Jurkat, Clone E6-1 (cell line): ENCODE measurements at places on chromosomes 6 and 20.

GRCh38 chr20:59438201-59438600, 137.8 kb downstream of the EDN3 start:
- DNase-seq, result no peak

DNA sequence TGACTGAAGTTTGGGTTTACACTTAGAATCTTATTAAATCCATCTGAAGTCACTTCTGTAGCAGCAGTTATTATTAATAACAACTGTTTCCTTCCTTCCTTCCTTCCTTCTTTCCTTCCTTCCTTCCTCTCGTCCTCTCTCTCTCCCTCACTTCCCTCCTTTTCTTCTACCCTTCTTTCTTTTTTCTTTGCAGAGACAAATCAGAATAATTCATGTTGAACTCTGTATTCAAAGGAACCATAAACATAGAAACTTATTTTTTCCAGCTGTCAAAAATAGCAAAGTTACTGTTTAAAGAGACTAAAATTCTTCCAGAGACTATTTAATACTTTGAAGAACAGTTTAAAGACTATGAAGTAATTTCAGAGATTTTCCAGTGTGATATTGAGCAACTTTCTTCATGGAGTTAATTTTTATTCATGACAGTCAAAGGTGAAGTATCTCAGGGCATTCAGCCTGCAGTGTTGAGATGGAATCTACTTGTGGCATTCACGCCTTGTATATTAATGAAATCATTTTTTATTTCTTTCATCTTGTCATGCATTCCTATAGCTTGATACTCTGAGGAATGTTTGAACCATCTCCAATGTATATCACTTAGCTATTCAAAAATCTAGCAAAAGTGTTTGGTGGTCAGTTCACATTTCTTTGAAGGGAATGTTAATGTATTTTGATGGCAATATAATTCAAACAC, 109.7 kb downstream of the BCAS1 start:
- DNase-seq, result no peak

- DNase-seq, result no peak
Observed at GRCh38 chr20:50320901-50321796, 130.5 kb downstream of the CEBPB start.

GRCh38 chr6:147869201-147869600, 360.7 kb downstream of the SAMD5 start:
- DNase-seq, result no peak

GRCh38 chr6:167552961-167553735, 228.3 kb downstream of the TTLL2 start:
- DNase-seq, result no peak

- DNase-seq, result no peak
Observed at GRCh38 chr20:23870461-23870860, 9.1 kb downstream of the CST5 start.

- peak; percentile 74 for DNase-seq
Observed at GRCh38 chr20:57622579-57623381, 2.6 kb upstream of the ZBP1 start.

- DNase-seq, result no peak
Observed at GRCh38 chr6:90008189-90008907, 114.1 kb downstream of the GJA10 start.

- no peak for DNase-seq
Observed at GRCh38 chr20:41984031-41984430, 365.9 kb upstream of the CHD6 start.

- DNase-seq, result no peak
Observed at GRCh38 chr6:108180266-108180665, 14.4 kb downstream of the NR2E1 start.

DNA sequence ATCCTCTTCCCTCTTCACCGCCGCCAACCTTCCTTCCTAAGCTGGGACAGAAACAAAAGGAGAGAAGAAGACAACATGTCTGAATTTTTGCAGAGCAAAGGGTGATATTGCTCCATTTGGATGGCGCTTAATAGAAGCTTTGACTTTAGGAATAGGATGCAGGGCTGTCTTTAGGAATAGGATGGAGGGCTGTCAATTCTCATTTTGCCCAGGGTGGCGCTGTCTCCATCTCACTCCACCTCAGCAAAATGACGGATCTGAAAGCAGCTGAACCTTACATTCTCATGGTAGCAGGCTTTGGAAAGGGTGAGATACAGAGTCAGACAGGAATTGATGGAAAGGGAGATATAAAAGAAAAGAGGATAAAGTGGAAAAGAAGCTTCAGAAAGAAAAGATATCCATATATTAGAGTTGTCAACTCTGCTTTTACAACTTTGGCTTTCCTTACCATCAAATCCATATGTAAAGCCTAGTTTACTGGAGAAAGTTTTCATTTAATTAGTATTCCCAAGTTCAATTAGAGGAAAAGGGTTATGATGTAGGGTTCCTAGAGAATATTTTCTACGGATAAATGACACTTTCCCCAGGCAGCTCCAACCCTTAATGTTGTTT, 2.4 kb downstream of the MTCL3 start:
- DNase-seq, result peak; percentile 54

GRCh38 chr20:1203630-1204029, 376 bp downstream of the C20orf202 start:
- no peak for DNase-seq

GRCh38 chr6:119476554-119476953, 127.0 kb upstream of the MAN1A1 start:
- no peak for DNase-seq

DNA sequence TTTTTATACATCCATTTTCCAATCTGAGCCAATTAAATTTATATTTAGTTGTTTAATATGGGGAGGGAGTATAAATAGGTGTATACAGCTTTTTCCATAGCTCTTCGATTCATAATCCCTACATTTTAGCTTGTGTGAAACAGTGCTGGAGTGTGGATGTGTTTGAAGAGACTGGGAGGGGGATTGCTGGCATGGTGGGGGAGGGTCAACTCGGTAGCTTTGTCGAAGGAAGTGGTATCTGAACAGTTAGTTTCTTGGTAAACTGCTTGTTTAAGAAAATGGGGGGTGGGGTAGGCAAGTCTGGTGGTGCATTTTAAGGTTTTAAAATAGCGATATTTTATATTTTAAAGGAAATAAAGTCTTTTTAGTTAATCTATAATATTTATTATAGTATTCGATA, 1.4 kb upstream of the LIN28B start:
- peak; percentile 37 for DNase-seq

DNA sequence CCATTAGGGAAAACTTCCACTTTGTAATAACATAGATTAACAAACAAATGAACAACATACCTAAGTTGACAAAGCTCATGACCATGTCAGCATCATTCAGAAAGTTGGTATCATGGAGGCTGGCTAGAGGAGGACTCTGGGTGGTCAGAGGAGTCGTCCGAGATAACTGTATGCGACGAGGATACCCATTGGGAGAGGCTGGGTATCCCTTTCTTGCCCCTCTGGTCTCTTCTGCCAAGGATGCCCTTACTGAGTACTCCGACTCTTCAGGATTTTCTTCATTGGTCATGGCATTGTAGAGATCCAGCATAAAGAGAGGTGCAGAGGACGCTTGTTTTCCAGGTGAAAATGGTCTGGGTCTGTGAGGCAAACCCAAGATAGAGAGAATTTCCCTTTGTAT, 1.1 kb downstream of the BMP5 start:
- DNase-seq, result no peak

- no peak for DNase-seq
Observed at GRCh38 chr6:15871276-15871675, 208.4 kb upstream of the DTNBP1 start.
